LHCN-M2 (cell line): ENCODE measurements at places on chromosomes 6 and 20.

- DNase-seq: no peak
These were observed 46.2 kb downstream of the PANK2 start for GRCh38 chr20:3935295-3935955.

- DNase-seq: no peak
These were observed 794.1 kb downstream of the EYS start for GRCh38 chr6:64912966-64913365.

DNA sequence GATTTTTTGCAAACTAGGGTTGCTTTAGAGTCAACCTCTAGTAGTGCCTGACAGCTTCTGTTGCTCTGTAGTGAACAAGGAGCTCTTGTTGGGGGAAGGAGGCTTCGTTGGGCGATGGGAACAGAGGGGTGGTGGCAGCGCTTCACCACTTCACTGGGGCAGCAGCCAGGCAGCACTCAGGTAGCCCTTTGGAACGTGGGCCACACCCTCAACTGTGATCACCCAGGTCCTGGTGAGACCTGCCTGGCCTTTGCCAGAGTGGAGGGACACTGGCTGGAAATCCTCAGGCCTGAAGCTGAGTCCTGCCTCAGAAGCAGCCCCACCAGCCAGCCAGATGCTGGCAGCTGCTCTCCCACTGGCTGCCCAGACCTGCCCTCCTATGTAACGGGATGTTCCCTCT, 10.4 kb upstream of the EDN3 start:
- no peak for DNase-seq

GRCh38 chr20:8782804-8783203, 286.1 kb upstream of the PLCB4 start:
- peak; percentile 82 for DNase-seq

DNA sequence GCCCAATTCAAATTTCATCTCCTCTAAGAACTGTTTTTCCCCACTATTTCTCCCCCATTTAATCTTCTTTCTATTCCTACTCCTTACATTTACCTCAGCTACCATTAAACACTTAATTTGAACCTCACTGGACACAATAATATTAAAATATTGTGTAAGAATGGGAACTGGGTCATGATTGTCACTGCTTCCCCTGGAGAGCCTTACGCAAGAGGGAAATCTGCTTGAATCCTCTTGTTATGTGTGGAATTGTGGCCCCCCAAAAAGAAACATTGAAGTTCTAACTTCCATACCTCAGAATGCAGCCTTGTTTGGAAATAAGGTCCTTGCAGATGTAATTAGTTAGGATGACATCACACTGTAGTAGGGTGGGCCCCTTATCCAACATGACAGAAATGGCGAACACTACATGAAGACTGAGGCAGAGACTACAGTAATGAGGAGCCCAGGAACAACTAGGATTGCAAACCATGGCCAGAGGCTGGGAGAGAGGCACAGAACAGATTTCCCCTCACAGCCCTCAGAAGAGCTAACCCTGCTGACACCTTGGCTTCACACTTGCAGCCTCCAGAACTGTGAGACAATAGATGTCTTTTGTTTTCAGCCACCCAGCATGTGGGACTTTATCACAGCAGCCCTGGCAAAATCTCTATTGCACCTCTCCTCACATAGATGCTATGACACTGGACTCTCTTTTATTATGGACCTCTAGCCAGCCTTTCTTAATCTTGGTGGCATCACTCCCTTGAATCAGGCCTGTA, 29.9 kb downstream of the HIVEP2 start:
- DNase-seq: no peak

- DNase-seq: peak; percentile 53
These were observed 11.5 kb downstream of the PRDM1 start for GRCh38 chr6:106097411-106098231.
